Lung microvascular endothelial cell (primary cell): ENCODE measurements at places on chromosomes 12 and 14. TPM values are rescaled to one million over a fixed set of nuclear protein-coding genes. Genes with fewer than 3 reads are reported as not detected.

TAS2R9 gene
- total RNA-seq = under 0.01 TPM in 1 of 2 replicates, not detected in the other

DNA sequence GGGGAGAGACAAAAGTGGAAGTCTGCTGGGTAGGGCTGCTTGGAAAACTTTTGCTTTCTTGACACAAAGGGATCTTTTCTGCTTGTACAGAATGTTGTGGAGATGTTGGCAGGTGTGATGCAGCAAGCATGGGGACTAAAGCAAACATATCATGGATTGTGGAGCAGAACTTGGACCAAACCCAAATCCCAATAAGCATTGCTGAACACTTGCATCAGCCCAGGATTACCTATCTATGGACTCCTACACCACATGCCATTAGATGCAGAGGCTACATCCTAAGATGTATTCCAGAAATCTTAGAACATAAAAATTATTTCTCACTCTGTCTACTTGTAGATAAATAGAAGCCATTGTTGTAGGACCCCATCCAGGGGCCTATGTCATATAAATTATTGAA, 44.7 kb upstream of the RERG start:
- DNase-seq = no peak

DNA sequence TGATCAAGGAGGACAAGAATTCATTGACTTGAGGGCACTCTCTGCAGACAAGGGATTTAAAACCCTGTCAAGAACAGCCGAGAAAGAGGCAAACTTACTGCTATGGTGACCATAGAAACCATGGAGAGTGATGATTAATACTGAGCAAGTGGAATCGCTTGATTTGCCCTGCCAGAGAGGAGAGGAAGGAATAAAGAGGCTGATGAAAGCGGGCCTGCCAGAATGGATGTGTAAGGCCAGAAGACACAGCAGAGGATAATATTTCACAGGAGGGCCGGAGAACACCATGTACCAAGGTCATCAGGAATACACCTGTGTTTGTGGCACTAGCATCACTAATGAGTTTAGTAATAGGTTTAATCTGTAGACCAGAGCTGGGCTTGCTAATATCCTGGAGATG, 221.8 kb upstream of the DCN start:
- no peak for DNase-seq

- DNase-seq = no peak
These were observed 320.6 kb upstream of the TBX3 start for GRCh38 chr12:115004470-115005146.

- no peak for DNase-seq
These were observed 179.4 kb downstream of the ERC1 start for GRCh38 chr12:1170411-1170810.

GRCh38 chr14:99774556-99775307, 18.5 kb upstream of the EML1 start:
- no peak for DNase-seq

GRCh38 chr14:48584031-48584430, 908.6 kb upstream of the MDGA2 start:
- no peak for DNase-seq

- no peak for DNase-seq
These were observed 13.6 kb downstream of the PIWIL1 start for GRCh38 chr12:130351326-130351725.
